SJSA1 (cell line): ENCODE measurements at places on chromosomes 4 and X.
A peak's percentile ranks its signal among the peaks of the same experiment; 100 is the strongest.

- no peak for DNase-seq
These were observed 1.6 kb downstream of the KDR start for GRCh38 chr4:55123791-55124190.

DNA sequence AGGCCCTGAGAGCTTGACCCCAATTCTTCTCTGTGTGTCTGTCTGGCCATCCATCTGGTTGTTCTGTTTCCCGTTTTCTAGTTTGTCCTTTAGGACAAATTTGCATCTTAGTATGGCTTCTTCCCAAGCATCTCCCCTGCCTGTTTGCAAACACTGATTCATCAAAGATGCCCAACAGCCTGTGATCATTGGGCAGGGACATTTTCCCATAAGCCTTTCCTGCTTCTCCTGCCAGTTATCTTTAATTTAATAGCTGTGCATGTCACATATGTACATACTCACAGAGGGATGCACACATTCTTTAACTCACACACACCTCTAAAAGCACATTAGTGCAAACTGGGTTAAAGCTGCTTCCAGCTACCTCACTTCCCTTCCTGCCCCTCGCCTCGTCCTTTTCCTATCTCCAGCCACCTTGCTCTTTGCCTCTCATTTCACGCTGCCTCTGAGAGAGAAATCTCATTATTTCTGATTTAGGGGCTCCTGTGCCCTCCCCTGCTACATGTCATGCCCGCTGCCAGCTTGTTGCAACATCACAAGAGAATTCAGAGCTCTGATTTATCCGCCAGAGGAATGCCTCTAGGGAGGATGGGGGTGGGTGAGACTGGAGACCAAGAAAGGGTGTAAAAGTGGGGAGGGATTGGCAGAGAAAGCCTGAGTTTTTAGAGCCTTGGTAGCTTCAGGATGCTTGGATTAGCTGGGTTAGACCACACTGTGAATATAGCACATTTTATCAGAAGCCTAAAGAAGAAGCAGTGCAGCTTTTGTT lies 100.6 kb downstream of the NHS start:
- DNase-seq, result no peak

GRCh38 chr4:104815665-104816064 lies 321.0 kb upstream of the CXXC4 start:
- no peak for DNase-seq

- no peak for DNase-seq
These were observed 337.7 kb downstream of the BMPR1B start for GRCh38 chr4:95095348-95095974.

DNA sequence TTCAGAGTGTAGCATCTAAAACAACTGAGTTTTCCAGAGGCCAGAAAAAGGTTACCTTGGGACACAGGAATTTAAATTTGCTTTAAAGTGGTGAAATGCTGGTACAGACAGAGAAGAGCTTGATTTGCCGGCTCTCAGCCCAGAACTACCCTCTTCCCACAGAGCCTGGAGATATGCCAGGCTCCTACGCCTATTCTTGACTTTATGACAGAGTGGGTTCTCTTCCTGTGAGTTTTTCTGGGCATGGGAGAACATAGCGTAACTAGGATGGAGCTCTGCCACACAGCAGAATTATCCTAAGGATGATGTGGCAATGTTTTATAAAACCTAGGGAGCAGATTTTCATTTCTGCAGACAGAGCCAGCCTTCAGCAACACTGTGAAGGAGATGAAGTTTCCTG lies 241.8 kb downstream of the GRIA3 start:
- no peak for DNase-seq

DNA sequence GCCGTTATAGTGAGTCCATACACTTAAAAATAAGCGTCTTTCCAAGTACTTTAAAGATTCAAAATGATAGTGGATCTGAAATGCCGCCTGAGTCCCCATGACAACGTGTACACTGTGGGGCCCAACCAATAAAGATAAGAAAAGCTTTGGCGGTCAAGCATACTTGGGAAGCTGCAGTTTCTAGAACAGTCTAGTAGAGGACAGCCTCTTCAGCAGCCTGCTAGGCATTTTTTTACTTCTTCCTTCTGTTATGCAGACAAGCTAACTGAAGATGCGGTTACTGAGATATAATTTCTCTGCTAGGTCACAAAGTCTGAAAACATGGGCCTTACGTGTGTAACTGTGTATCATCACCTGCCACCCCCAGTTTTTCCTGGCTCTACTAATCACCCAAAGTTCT lies 402 bp upstream of the UPRT start:
- DNase-seq, result no peak

DNA sequence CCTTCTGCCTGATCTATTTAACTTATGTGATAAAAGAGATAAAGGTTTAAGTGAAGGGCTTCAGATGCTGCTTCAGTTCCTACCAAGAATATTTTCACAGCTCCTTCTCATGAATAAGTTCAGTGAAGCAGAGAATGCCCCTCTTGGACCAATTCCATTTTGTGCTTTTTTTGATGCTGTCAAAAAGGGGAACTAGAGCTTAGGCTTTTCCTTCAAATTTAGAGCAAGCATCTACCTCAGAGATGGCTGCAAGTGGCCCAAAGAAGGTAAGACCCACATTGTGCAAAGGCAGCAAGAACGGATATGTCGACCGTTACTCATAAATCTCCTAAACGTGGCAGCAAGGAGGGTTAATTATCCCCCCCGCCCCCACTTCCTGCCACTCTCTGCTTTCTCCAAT lies 4.5 kb downstream of the CHRDL1 start:
- DNase-seq, result no peak

GRCh38 chr4:78121338-78121904 lies 64.3 kb downstream of the FRAS1 start:
- DNase-seq, result no peak

DNA sequence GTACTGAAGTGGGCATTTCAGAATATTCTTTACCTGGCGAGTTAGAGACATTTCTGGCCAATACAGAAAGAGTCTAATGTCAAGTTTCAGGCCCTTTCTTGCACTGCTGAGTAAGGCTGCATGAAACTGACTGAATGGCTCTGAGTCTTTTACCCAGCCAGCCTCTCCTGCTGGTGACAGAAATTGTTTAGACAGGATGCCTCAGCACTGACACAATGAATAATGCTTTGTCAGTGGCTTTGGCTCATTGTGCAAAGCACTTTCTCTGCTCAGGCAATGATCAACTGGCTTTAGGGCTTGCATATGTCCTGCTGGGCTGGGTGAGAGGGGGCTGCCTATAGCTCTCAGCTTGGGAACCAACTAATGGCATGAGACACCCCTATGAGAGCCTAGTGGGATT lies 45.5 kb downstream of the CLNK start:
- DNase-seq, result peak; percentile 41
